Right ventricle myocardium superior (tissue), 1 donor: ENCODE measurements at places on chromosomes 1 and 21.

- DNase-seq: no peak
Measured at GRCh38 chr1:19040010-19040680, 83.7 kb upstream of the IFFO2 start.

GRCh38 chr1:18764362-18764761, 95.1 kb downstream of the TAS1R2 start:
- DNase-seq: no peak

DNA sequence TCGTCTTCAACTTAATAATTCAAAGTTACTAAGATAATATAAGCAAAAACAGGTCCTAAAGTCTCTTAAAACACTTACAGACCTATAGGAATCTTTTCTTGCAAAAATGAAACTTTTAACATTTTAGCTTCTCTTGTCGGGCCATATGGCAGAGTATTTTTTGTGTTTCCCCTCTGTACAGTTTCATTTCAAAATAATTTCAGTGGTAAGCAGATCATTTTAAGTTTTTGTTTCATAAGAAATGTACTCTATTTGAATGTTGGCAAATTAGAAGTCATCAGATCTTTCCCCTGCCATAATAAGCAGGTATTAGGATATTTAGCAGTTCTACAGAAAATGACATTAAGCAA, 37.9 kb downstream of the RGL1 start:
- no peak for DNase-seq

- DNase-seq: no peak
Measured at GRCh38 chr1:78136680-78137079, 90.9 kb downstream of the GIPC2 start.

GRCh38 chr1:244350027-244350426, 101.7 kb downstream of the ADSS2 start:
- no peak for DNase-seq

GRCh38 chr1:228001738-228002535, 4.9 kb upstream of the WNT3A start:
- no peak for DNase-seq
